ENCODE measurements at places on chromosomes 4 and X.

GRCh38 chr4:154521607-154522006 is 28.6 kb downstream of the PLRG1 start:
- DNase-seq: no peak

- no peak for DNase-seq
Measured at GRCh38 chr4:38606587-38606905, 57.5 kb upstream of the KLF3 start.

DNA sequence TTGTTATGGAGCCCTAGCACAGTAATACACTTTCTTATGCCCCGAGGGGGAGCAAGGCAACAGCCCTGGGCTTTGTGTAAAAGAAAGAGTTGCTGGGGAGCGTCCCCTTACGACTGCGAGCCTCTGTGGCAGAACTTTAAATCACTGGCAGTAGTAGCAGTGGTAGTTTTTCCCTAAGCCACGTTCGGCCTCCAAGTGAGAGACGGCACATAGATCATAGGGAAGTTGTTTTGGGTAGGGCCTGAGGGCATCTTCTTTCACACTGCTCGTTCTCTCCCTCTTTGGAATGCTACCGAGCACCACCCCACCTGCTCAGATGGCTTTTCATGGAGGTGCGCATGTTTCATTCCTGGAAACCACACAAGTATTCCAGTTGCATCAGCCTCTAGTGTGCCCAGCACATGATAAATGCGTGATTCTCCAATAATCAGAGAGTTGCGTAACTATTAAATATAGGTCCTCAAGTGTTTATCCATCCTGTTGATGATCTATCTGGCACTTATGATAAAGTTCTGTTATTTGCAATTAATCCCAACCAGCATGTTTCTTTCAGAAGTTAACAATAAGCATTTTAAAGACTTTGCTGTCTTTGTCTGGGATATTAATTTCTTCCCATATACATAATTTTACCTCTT is 7.0 kb upstream of the SYNPO2 start:
- no peak for DNase-seq

DNA sequence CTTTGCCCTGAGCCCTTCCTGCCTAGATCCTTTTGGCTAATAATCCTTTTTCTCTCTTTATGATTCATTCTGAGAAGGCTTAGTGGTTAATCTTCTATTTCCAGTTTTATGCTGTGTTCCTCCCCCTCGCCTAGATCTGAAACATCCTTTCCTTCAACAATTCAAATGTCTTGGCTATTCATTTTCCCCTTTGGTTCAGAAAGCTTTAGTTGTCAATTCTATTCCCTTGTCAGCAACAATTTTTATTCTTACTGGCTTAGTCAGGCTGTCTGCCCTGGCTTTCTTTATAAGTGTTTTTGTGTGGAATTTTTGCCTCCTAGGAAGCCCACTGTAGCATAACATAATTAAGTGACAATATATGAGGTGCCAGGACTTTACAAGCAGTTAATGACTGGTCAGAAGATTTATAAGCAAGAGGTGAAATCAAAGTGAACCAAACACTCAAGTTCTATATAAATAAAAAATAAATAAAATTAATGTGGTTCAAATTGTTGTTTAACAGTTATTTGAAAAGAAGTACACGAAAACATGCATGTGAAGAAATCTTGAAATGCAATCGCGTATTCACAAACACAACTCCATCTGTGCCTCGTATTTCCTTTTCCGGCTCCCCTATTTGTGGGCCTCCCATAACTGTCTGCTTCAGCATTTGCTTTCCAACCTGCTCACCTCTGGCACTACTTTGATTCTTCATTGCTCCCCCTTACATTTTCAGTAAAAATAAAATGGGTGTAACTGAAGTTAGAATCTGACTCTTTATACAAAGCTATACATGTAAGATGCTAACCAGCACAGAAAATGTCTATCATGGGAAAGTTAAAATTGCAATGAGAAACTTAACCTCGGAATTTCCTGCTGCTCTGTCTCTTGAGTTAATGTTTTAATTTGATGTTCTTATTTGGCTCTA is 235.4 kb downstream of the SPRY1 start:
- peak; percentile 89 for DNase-seq

GRCh38 chrX:100649550-100650356 is 5.8 kb downstream of the SRPX2 start:
- DNase-seq: peak; percentile 92

GRCh38 chr4:186943411-186943810 is 219.8 kb upstream of the FAT1 start:
- no peak for DNase-seq

- peak; percentile 23 for DNase-seq
Measured at GRCh38 chrX:55007656-55008055, 7.5 kb downstream of the APEX2 start.

All from muscle of leg (tissue), 16 donors.